CD4-positive, alpha-beta T cell treated with Interleukin-4 for 1 hour (primary cell): ENCODE measurements at places on chromosomes 16 and 17.

DNA sequence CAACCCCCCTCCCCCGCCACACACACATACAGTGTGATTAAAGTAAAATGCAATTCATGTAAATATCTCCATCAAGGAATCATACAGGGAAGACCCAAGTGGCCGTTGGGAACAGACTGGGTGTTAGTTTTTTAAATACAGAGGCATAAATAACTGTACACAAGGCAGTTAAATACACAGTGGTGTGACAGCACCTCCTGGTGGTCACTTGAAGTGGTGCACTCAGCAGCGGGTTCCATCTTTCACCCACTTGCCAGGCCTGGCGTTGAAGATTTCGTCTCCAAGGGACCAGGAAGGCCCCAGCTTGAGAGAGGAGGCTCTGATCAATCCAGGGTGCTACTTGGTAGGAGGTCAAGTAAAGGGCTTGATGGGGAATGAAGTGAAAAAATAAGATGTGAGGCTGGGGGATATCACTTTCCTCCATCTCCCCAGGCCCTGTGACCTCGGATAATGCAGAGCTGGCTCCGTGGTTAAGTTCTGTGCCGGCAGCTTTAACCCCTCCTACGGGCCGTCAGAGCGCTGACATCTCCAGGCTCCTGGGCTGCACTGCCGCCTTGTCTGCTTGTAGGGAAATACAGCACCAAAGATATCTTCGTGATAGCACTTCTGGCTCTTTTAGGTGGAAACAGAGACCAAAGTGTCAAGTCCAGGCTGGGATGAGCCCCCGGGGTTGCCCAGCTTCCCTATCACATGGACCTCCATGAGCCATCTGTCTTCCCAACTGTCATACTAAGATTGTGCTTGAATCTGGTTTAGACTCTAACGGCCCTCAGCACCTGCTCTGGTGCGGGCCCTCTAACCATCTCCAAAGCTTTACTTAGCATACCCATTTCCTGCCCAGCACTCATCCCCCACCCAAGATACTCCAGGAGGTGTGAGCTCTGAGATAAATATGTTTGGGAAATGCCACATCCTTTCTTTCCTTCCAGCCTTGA is 20.7 kb downstream of the LGALS9 start:
- peak; percentile 69 for DNase-seq

DNA sequence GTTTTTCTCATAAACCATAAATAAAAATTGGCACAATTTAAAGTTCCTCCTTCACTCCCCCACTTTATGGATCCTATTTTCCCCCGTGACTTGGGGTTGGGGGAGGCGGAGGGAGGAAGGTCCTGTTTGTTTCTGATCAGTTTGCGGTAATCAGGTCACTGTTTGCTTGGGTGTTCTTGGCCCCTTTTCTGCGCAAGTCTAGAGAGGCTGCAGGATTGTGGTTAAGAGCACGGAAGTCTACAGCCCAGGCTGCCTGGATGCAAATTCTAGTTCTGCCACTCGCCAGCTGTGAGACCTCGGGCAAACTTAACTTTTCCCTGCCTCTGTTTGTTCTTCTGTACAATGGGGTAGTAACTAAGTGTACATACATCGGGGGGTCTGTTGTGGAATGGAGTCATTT is 12.1 kb downstream of the ATP2C2 start:
- DNase-seq = no peak

- no peak for DNase-seq
Measured at GRCh38 chr17:5769593-5770354, 185.5 kb upstream of the NLRP1 start.

- DNase-seq = no peak
Measured at GRCh38 chr17:8360751-8361150, 15.8 kb downstream of the KRABD2 start.

GRCh38 chr17:77523540-77523939 is 382.8 kb downstream of the SEC14L1 start:
- DNase-seq = no peak

GRCh38 chr17:73271072-73271471 is 9.4 kb upstream of the CPSF4L start:
- peak; percentile 2 for DNase-seq

DNA sequence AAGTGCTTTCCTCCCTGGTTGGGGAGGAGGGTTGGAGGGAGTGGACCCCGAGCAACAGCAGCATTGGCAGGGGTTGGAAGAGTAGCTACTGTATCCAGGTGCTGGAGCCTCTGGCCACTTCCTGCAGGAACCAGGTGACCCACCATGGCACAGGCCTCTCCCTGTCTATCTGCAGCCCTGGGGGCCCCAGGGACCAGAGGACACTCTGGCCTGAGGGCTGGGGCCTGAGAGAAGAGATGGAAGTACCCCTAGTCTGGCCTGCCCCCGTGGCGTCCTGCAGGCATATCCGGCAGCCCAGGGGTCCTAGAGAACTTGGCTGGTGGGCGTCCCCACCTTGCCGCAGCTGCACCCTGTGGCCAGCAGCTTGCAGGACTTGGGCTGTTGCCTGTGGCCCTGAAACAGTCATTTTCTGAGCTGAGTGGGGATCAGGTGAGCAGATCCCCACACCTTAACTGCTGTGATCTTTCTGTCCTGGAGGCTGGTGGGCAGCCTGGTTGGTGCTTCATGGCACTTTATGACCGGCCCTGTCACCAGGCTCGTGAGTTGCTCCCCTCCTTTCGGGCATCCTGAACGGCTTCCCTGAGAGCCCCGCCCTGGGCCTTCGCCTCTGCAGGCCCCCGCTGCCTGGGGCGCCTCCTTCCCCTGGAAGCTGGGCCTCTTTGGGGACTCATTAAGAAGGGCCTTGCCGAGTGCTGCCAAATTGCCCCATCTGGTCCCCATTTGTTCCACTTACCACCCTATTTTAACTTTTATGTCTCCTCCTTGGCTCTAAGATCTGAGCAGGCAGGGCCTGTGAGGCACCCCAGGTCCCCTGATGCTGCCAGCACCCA is 298.6 kb downstream of the SEC14L1 start:
- DNase-seq = no peak

DNA sequence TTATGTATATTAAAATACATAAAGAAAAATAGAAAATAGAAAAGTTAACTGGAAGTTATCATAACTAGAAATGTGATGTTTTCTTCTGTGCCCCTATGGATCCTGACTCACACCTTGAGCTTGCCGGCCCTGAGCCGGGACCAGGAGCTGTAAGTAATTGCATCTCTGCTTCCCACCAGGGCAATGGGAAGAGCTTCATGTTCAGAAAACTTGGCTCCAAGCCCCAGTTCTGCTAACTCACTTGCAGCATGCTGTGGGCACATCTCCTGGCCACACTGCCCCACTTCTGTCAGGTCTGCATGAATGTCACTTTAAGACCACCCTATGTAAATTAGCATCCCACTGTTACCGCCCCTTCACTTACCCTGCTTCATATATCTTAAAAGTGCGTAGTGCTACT is 37.2 kb downstream of the GNAO1 start:
- DNase-seq = no peak

- DNase-seq = peak; percentile 80
Measured at GRCh38 chr17:78313735-78314648, 45.9 kb downstream of the SOCS3 start.

- DNase-seq = no peak
Measured at GRCh38 chr16:77085981-77086380, 105.0 kb upstream of the MON1B start.

GRCh38 chr16:64638766-64639165 is 483.1 kb downstream of the CDH11 start:
- DNase-seq = no peak

DNA sequence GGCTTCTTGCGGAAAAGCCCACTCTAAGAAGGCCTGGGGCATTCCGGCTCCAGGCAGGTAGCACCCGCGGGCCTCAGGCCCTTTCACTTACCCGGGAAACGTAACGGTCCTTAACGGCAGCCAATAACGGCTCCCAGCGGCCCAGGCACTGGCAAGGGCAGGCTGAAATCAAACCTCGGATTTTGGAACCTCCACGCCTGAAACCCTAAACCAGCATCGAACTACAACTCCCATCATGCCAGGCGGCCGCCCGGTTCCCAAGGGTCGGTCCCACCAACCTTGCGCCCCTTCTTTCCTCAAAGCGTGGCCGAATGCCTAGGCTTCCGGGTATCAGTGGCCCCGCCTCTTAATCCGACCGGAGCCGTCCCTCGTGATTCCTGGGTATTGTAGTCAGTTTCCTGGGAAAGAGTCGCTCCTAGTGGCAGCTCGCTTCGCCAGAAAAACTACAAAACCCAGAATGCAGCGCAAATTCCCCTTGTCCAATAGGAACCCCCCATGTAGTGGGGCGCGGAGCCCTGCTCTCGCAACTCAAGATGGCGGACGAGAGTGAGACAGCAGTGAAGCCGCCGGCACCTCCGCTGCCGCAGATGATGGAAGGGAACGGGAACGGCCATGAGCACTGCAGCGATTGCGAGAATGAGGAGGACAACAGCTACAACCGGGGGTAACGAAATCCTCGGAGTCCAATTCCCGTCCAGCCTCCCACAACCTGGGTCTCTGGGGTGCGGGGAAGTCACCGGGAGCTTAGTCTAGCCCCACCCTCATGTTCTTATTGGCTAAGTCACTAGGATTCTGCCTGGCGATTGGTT is at the start of gene NMT1:
Gene NMT1 (plus strand): TSS at position 521 of the 809 bp plus-strand sequence. CDS start 13 bp downstream, at position 534.
- peak; percentile 99 for DNase-seq

DNA sequence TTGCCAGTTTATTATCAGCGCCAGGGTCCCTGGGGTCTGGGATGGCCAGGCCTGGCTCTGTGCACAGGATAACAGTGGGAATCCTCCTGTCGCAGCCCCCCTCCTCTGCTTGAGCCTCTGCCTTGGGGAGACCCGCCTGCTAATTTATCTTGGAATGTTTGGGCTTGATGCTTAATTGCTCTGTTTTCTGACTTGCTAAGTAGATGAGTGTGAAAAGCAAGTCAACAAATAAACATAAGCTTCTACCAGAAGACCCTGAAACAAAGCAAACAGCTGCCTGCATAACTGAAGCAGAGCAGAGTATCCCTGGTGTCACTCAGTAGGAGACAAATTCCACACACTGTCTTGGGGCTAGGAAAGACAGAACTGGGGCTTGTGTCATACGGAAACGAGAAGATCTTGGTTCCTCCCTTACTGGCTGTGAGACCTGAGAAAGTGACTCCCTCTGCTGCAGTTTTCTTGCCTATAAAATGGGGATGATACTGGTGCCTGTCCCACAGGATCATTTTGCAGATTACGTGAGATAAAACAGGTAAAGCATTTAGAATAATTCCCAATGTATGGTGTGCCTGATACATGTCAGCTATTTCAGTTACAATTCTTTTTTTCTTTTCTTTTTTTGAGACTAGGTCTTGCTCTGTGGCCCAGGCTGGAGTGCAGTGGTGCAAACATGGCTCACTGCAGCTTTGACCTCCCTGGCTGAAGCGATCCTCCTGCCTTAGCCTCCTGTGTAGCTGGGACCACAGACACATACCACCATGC is 44.8 kb upstream of the IRX3 start:
- no peak for DNase-seq

DNA sequence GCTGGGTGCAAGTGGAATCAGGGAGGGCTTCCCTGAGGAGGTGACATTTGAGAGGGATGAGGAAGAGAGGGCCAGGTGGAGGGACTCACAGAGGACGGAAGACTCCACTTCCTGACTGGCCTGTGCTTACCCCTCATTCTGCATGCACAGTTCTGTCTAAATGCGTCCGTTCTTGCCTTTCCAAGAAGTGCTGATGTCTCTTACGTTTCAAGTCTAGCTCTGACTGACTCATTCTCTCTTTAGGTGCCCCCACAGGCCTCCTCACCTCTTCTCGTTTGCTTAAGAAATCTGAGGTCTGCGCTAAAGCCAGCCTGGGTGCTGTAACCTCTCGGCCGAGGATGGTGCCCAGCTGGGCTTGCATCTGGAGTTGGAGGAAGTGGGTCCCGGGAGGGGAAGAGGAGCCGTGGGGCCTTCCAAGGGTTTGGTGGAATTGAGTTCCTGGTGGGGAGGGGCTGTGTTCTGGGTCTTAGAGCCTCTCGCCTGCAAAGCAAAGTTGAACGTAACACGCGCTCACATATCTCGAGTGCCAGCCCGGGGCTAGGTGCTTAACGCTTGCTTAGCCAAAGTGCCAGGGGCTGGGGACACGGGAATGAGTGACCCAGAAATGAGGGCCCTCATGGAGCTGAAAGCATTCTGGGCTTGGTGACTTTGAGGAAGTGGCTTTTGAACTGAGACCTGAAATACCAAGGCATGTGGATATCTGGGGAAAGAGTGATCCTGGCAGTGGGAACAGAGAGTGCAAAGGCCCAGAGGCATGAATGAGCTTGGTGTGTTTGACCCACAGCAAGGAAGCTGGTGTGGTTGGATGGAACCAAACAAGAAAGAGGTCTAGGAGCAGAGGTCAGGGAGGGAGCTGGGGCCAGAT is 4.8 kb downstream of the IL4R start:
- peak; percentile 70 for DNase-seq

GRCh38 chr17:78338486-78339259 is 21.2 kb downstream of the SOCS3 start:
- peak; percentile 58 for DNase-seq

DNA sequence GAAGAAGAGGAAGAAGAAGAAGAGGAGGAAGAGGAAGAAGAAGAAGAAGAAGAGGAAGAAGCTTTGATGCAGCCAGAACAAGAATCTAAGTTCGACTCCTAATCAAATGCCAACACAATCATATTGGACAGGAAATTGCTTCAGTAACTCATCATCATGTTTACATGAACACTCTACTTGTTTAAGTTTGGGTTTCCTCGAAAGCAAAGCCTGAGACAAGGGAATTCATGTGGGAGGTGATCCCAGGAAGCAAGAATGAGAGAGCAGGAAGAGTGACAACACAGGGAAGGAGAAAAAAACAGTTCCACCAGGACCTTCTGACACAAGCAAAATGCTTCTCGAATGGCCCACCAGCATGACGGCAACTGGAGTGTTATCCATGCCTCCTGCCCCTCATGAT is 279.0 kb downstream of the PMP22 start:
- DNase-seq = no peak

GRCh38 chr16:67329901-67330300 is 3.3 kb downstream of the LRRC36 start:
- DNase-seq = no peak

DNA sequence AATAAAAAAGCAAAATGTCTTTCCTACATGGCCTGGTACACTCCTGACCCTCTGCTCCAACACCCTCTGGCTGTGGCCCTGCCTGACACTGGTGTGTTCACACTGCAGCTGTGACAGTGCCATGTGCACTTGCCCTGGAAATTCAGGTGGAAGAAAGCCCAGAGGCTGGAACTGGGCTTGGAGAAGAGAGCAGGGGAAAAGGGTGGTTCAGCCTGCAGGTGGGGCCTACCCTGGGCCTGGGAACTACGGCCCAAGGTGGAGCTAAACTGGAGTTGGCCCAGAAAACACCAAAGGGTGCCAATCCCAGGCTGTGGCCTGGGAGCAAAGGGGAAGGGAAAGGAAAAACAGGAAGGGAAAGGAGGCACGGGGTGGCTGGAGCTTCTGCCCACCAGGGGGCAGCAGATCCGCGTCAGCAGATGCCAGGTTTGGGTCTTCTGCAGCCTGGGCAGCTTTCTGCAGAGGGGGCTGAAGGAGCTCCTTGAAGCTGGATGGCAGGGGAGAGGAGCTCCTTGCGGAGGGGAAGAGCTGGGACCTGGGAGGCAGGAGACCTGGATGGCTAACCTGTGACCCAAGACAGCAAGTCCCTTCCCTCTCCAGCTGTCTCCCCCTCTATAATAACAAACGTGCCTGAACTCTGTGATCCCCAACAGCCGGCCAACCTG is 15.4 kb upstream of the CTCF start:
- DNase-seq = peak; percentile 74
